Head of caudate nucleus (tissue), 42 donors: ENCODE measurements at places on chromosomes 16 and 17.

- no peak for DNase-seq
These were observed 227.4 kb upstream of the GSE1 start for GRCh38 chr16:85385463-85386331.

- DNase-seq, result no peak
These were observed 40.5 kb downstream of the ABHD15 start for GRCh38 chr17:29526322-29526721.

- no peak for DNase-seq
These were observed 9.2 kb downstream of the UBFD1 start for GRCh38 chr16:23566724-23567123.

DNA sequence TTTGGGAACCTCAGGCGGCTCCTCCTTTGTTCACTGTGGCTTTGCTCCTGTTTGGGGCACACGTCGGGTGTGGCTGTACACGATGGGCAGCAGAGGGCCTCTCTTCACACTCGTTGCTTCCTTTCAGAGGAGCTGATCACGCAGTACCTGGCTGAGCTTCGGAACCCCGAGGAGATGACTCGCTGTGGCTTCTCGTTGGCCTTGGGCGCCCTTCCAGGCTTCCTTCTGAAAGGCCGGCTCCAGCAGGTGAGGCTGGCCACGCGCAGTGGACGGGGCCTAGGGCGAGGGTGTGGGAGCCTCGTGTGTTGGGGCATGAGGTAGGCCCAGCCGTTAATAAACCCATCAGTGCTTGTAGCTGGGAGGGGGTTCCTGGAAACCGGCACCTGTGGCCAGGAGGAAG, 85.0 kb upstream of the ZNF750 start:
- no peak for DNase-seq

DNA sequence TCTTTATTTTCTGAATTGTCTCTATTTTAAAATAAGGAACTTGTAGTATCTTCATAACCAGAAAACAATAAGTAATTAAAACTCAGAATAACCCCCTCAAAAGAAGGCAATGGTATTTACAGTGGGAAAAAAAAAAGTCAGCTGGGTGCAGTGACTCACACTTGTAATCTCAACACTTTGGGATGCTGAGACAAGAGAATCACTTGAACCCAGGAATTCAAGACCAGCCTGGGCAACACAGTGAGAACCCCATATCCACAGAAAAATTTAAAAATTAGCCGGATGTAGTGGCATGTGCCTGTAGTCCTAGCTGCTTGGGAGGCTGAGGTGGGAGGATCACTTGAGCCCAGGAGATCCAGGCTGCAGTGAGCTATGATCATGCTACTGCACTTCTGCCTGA, 33.5 kb downstream of the ADAM11 start:
- DNase-seq, result no peak

- no peak for DNase-seq
These were observed 158.5 kb downstream of the RPTOR start for GRCh38 chr17:80703142-80703478.
